NCI-H774 (cell line): ENCODE measurements at places on chromosomes 6 and 20.

DNA sequence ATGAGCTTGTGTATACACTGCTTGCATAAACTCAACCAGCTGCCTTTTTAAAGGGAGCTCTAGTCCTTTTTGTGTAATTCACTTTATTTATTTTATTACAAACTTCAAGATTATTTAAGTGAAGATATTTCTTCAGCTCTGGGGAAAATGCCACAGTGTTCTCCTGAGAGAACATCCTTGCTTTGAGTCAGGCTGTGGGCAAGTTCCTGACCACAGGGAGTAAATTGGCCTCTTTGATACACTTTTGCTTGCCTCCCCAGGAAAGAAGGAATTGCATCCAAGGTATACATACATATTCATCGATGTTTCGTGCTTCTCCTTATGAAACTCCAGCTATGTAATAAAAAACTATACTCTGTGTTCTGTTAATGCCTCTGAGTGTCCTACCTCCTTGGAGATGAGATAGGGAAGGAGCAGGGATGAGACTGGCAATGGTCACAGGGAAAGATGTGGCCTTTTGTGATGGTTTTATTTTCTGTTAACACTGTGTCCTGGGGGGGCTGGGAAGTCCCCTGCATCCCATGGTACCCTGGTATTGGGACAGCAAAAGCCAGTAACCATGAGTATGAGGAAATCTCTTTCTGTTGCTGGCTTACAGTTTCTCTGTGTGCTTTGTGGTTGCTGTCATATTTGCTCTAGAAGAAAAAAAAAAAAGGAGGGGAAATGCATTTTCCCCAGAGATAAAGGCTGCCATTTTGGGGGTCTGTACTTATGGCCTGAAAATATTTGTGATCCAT, 15.3 kb downstream of the TNFAIP3 start:
- DNase-seq: no peak

DNA sequence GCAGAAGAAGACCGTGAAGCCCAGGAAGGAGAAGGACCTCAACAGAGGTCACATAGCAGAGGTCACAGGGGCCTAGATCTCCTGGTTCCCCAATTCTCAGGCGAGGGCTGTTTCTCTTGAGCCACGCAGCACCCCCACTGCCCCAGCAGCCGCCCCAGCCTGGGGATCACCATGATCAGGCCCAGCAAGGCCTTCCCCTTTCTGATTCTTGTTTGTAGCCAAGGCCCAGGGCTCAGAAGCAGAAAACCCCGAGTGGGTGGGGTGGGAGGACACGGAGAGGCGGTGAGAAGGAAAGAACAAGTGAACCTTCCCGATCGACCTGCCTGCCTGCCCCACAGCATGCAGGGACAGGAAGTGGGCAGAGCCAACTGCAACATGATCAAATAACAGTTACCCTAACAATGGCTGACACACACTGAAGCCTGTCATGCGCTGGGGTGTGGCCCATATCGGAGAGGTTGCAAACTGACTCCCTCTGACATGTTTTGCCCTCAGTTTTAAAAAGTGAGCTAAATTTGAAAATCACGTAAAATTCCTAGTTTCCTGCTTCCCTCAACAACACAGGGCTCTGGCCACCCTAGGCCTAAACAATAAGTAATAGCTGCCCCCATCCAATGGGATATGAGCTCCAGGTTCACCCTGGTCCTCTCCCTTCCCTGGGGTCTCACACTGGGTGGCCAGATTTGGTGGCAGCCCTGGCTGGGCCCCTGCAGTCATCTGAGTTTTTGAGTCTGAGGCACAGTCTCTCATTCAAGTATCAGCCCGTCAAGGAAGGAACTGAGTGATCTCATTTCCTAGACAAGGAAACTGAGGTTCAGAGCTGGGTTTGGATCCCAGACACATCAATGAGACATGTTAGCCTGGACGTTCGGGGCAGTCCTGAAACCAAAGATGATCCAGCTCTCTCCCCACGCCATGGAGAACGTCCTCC, 6.5 kb downstream of the PEDS1 start:
- no peak for DNase-seq

DNA sequence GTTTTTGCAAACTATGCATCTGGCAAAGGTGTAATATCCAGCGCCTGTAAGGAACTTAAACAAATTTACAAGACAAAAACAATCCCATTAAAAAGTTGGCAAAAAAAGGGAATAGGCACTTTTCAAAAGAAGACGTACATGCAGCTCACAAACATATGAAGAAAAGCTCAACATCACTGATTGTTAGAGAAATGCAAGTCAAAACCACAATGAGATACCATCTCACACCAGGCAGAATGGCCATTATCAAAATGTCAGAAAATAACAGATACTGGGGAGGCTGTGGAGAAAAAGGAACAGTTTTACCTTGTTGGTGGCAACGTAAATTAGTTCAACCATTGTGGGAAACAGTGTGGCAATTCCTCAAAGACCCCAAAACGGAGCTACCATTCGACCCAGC, 54.2 kb downstream of the TSBP1 start:
- no peak for DNase-seq

DNA sequence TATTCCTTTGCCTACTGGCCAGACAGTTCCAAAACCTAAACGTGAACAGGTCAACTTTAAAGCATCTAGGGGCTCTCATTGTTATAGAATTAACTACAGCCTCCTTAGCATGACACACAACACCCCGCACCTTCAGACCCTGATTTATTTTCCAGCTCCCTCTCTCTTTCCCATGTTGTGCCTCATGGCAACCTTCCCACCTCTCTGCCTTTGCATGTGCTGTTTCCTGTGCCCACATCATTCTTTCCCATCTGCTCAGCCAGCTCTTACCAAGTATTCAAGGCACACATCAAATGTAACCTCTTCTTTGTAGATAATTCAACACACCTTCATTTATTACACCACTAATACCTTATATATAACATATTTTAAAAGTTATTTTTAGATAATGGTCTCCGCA, 291.0 kb downstream of the COL12A1 start:
- DNase-seq: no peak

GRCh38 chr6:88722686-88723085, 240.7 kb downstream of the RNGTT start:
- DNase-seq: no peak
